ENCODE measurements at places on chromosomes 2 and 18.
A peak's percentile ranks its signal among the peaks of the same experiment; 100 is the strongest.

DNA sequence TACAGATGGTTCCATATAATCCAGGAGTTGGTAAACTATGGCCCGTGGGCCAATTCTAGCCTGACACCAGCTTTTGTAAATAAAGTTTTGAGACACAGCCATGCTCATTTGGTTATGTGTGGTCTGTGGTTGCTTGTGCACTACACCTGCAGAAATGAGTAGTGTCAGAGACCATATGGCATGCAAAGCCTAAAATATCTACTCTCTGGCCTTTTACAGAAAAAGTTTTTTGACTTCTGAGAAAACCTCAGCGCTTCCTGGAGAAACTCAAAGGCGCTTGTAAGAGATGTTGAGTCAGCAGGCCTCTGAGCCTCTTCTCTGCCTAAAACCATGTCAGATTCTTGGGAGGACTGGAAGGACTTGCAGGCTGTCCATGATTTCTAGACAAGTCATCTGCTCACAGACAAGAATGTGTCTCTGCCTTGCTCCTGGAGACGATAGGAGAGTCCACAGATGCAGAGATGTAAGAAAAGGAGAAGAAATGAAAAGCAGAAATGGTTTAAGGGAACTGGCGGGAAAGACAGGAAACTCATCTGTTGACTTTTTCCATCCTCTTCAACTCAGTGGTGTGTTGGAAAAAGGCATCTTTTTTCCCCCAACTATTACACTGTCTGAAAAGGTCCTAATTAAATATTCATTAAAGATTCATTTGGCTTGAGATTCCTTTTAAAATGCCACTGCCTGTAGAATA is 5.2 kb downstream of the TTC39C start:
- peak; percentile 40 for DNase-seq

DNA sequence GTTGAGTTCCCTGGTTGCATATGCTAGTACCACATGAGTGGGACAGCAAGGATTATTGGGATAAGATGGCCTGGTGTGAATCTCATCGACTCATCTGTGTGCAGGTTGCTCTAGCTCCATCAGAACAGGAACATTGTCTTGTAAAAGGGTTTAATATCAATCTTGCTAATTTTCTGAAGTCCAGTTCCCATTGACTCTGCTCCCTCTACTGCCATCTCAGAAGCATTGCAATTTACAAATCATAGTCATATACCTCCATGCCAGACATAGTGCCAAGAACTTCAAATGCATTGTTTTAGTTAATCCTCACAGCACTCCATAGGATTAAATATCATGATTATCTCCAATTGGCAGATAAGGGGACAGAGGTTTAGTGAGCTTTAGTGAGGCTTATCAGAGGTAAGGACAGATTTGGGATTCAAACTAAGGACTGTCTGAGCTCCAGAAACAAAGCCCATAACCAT is 4.8 kb upstream of the STAT4 start:
- DNase-seq = no peak

GRCh38 chr2:53173091-53173490 is 594.5 kb upstream of the CHAC2 start:
- DNase-seq = no peak

GRCh38 chr2:158998551-158999248 is 30.3 kb downstream of the TANC1 start:
- DNase-seq = no peak

DNA sequence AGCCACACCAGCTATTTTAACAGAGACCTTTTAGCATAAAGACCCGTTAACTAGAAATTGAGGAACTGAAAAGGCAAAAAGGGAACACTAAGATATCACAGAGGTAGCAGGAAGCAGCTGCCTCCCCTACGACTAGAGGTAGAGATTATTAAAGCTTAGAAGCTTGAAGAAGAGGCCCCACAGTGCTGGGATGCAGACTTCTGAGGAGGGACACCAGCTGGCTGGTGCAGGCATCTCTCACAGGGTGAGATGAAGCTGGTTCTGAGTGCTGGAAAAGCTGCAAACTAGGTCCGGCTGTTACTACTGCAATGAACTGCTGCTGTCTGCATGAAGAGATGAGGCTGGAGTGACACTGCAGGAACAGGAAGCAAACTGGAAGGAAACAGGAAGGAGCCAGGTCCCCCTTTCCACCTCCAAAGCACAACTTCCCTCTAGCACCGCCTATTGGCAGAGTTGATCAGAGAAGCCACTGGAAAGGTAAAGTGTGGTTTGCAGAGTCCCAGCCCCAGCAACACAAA is 61.2 kb upstream of the MRPS9 start:
- DNase-seq = peak; percentile 0

DNA sequence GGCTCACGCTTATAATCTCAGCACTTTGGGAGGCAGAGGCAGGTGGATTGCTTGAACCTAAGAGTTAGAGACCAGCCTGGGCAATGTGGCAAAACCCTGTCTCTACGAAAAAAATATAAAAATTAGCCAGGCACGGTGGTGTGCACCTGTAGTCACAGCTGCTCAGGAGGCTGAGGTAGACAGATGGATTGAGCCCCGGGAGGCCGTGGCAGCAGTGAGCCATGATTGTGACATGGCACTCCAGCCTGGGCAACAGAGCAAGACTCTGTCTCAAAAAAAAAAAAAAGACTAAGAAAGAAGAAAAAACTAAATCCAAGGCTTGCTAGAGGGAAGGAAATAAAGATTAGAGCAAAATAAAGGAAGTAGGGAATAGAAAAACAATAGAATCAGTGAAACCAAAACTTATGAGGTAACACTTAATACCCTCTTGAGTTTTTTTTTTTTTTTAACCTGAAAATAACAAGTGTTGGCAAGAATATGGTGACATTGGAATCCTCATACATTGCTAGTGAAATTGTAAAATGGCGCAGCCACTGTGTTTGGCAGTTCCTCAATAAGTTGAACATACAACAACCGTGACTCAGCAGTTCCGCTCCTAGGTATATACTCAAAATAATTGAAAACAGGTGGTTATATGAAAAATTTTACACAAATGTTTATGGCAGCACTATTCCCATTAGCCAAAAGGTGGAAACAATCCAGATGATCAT is 85.2 kb downstream of the EML4 start:
- DNase-seq = no peak

DNA sequence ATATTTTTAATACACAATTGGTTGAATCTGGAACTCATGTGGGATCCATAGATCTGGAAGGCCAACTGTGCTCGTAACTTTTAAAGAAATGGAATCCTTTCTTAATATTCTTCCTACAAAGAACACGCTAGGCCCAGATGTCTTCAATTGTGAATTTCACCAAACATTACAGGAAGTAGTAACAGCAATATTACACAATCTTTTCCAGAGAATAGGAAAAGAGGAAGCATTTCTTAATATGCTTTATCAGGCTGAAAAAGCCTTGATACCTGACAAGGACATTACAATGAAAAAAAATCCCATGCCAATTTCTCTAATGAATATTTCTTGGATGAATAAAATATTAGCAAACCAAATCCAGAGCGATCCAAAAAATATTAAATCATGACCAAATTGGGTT is 80.3 kb upstream of the HAAO start:
- DNase-seq = no peak

GRCh38 chr2:3248754-3249475 is 128.7 kb downstream of the EIPR1 start:
- no peak for DNase-seq

DNA sequence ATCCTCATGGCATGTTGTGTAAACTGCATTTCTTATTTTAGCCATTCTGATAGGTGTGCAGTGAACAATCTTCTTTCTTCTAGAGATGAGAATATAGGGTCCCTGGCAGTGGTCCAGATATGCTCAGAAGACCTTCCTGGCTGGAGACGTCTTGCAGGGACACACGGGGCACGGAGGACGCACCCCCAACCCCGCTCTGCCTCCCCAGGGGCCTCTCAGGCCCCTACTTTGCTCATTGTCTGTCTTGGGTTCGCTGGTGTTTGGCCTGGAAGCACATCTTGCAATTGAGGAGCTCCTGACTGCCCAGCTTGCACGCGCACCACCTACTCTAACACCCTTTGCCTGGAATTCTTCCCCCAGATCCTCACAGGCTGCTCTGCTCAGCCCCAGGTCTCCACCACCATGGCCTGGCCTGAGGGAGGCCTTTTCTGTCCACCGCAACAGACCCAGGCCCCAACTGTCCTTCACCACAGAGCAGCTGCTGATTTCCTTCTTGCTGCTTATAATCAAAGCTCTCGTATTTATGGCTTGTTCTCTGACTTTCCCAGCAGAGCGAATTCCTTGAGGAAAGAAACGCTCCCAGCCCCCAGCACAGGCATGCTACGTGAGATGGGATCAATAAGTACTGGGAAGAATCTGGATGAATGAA is 295.9 kb upstream of the HDAC4 start:
- DNase-seq = no peak

GRCh38 chr2:149331023-149331400 is 625 bp downstream of the LYPD6 start:
- DNase-seq = no peak

- no peak for DNase-seq
Observed at GRCh38 chr2:71528131-71528591, 74.8 kb downstream of the DYSF start.

- DNase-seq = no peak
Observed at GRCh38 chr2:11657646-11658045, 12.3 kb downstream of the NTSR2 start.

GRCh38 chr2:109497911-109498870 is 115.6 kb downstream of the SEPTIN10 start:
- no peak for DNase-seq

- DNase-seq = no peak
Observed at GRCh38 chr2:119692310-119692709, 13.3 kb downstream of the TMEM177 start.

- DNase-seq = no peak
Observed at GRCh38 chr2:27184115-27184514, 27.7 kb upstream of the ATRAID start.

DNA sequence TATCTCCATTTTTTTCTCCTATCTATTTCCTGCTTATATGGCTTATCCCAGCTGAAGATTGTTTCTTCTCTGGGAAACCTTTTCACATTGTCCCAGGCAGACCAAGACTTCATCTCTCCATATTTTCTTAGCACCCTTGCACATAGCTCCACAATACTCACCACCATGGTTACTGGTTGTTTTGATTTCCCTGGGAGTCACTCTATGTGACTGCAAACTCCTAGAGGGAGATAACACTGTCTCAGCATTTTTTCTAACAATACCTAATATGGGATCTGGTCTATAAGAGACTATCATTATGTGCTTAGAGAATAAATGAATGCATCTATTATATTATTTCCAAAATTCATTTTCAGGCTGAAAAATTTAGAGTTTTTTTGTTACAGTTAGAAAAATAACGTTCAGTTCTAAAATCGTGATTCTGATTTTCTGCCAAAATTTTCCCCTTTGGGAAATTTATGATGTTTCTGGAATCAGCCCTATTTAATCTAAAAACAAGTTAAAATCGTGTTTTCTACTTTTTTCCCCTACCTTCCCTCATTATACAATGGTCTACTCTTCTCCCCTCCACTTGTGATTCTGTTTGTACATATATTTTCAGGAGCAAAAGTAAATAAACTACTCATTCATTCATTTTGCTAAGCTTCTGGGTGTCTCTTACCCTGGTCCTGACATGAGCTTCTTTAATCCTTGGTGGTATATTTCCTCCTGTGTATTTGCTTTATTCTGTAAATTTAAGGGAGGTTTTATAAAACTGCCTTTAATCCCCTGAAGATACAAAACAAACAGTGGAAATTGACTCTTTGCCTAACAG is 95.4 kb downstream of the HNMT start:
- DNase-seq = no peak

DNA sequence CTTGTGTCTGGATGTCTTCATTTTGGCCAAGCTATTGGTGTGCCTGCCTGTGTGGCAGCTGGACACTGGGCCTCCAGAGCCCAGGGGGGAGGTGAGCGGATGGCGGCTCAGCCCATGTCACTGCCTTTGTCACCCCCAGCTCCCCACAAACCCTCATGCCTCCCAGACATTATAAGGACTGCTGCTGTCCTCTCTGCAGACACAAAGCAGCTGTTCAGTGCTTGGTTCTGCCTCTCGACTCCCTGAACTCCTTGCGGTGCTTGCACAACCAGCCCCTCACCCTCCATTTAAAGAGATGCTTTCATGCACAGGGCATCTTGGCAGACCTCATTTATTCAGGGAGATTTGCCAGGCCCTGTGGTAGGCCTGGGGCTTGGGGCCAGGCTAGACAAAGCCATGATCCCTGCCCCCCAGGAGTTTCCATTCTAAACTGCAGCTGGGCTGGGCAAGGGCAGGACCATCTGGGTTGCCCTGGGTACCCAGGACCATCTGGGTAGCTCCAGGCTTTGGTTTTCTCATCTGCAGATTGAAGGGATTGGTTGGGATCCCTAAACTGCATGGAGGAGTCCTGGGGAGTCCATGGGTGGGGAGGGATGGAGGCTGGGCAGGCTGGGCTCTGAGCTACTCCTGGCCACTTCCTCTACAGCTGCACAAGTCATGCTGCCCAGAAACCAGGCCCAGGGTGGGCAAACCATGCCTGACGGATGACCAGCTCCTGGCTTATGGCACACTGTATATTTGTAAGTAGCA is 168.5 kb downstream of the CELF4 start:
- DNase-seq = no peak

- no peak for DNase-seq
Observed at GRCh38 chr2:214450118-214450894, 39.5 kb downstream of the VWC2L start.

GRCh38 chr2:187644486-187644885 is 90.3 kb upstream of the TFPI start:
- DNase-seq = no peak

GRCh38 chr18:52007105-52007504 is 332.9 kb upstream of the DCC start:
- DNase-seq = no peak

DNA sequence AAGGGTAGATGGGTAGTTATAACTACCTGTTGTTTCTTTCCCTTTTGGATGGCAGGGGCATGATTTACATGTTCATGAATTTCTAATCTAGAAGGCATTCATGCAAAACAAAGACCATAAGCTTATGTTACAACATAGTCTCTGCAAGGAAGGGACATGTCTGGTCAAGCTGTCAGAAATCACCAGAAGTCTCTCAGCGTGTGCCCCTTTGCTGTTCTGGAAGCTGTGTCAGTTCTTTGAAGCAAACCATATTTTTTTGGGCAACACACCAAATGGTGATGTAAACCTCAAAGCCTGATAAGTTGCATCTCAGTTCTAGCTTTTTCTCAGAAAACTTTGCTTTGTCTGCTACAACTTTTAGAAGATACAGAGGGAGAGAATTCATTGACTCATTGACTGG is 173.5 kb upstream of the CTAGE1 start:
- no peak for DNase-seq

- DNase-seq = no peak
Observed at GRCh38 chr2:62293490-62294271, 97.8 kb downstream of the B3GNT2 start.

GRCh38 chr2:10382354-10383061 is 65.6 kb downstream of the ODC1 start:
- no peak for DNase-seq

Measured in stimulated activated CD8-positive, alpha-beta memory T cell treated with anti-CD3 and anti-CD28 coated beads, Interleukin-15, amount 100 ng/mL, for 48 hours (primary cell).